ENCODE measurements at places on chromosomes 2 and 18.

GRCh38 chr18:55737781-55738468 lies 149.9 kb upstream of the TCF4 start:
- no peak for DNase-seq

- DNase-seq, result no peak
Measured at GRCh38 chr2:158918452-158918851, 50.0 kb upstream of the TANC1 start.

DNA sequence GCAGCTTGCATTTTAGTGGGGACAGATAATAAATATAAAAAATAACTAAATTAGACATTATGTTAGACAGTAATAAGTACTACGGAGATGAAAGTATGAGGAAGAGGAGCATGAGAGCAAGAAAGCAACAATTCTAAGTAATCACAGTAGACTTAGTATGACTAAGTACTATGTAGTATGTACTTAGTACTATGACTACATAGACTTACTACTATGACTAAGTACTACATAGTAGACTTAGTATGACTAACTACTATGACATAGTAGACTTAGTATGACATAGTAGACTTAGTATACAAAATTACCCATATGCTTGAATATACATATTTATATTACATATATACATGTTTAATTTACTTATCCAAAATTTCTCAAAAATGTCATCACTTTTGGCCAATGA lies 29.3 kb downstream of the CDH20 start:
- no peak for DNase-seq

- DNase-seq, result no peak
Measured at GRCh38 chr2:224110811-224111210, 71.7 kb upstream of the SERPINE2 start.

DNA sequence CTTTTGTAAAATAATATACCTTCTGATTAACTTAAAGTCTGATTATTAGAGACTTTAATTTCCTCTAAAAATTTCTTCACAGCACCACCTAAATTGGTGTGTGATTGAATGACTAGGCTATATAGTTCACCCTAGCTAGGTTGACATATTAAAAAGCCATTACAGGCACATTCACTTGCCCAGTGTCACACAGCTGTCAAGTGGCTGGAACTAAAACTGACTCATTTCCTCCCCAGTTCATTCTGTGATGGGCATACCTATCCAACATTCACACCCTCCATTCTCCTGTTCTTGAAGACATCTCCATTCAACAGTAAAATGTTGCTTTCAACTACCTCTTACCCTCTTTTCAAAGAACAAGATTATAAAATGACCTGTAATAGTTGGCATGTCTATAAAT lies 334.5 kb downstream of the ARHGAP15 start:
- DNase-seq, result no peak

DNA sequence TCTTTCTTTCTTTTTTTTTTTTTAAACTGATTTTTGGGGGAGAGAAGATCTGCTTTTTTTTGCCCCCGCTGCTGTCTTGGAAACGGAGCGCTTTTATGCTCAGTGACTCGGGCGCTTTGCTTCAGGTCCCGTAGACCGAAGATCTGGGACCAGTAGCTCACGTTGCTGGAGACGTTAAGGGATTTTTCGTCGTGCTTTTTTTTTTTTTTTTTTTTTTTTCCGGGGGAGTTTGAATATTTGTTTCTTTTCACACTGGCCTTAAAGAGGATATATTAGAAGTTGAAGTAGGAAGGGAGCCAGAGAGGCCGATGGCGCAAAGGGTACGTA lies 587 bp downstream of the MEIS1 start:
- peak; percentile 25 for DNase-seq

- no peak for DNase-seq
Measured at GRCh38 chr2:7375901-7376300, 458.7 kb downstream of the RNF144A start.

- no peak for DNase-seq
Measured at GRCh38 chr18:38576349-38576748, 1010.8 kb upstream of the CELF4 start.

GRCh38 chr18:40120796-40121391 lies 1834.1 kb upstream of the PIK3C3 start:
- no peak for DNase-seq

GRCh38 chr2:20447437-20448245 lies 767 bp downstream of the RHOB start:
- DNase-seq, result peak; percentile 61

GRCh38 chr2:112493858-112494648 lies 12.1 kb downstream of the TTL start:
- DNase-seq, result peak; percentile 18

DNA sequence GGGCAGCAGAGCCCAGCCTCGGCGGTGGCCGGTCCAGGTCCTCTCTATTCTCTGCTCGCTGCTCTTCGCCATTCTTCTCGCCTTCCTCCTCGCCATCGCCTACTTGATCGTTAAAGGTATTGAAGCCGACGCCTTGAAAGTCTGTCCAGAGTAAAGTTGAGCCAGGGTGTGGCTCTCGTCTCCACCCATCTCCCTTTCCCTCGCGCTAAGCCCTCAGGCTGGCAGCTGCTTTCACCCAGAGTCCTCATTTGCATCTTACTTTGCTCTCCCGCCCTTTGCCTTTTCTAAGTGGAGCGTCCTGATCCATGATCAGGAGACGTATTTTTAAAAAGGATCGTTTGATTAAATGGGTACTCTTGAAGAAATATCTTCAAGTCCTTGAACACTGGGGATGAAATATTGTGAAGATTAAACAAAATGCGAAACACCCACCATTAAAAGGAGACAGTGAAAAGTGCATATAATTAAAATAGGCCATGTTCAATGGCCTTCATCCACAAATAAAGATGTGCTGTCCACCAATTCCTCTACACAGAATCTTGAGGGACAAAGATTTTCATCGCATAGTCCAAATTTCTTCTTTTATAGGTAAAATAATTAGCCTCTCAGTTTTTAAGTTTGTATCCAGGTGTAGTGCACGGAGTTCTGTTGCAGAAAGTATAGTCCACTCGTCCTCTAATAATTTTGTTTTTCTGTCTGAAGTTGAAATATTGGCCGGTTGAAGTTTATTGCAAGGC lies 657 bp downstream of the ARL6IP6 start:
- peak; percentile 90 for DNase-seq

GRCh38 chr2:22487541-22487940 lies 897.4 kb upstream of the KLHL29 start:
- DNase-seq, result peak; percentile 57

DNA sequence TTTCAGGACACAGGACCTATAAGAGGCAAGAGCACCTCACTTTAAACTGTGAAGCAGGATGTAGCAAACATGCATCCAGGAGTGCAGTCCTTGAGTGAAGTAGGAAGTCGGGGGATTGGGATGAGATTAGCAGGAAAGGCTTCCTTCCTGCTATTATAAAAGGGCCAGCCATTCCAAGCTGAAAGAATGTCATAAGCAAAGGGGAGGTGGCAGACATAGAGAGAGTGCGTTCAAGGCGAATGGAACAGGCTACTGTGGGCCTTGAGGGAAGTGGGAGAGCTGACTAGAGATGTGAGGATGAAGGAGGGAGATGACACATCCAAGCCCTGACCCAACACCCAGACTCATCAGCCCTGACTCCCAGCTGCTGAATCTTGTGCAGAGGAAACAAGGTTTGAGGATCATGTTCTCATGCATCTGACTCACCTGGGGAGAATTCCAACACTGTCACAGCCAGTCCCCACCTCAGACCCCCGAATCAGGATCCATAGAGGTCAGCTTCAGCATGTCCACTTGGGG lies 63.9 kb downstream of the GYPC start:
- DNase-seq, result peak; percentile 38

DNA sequence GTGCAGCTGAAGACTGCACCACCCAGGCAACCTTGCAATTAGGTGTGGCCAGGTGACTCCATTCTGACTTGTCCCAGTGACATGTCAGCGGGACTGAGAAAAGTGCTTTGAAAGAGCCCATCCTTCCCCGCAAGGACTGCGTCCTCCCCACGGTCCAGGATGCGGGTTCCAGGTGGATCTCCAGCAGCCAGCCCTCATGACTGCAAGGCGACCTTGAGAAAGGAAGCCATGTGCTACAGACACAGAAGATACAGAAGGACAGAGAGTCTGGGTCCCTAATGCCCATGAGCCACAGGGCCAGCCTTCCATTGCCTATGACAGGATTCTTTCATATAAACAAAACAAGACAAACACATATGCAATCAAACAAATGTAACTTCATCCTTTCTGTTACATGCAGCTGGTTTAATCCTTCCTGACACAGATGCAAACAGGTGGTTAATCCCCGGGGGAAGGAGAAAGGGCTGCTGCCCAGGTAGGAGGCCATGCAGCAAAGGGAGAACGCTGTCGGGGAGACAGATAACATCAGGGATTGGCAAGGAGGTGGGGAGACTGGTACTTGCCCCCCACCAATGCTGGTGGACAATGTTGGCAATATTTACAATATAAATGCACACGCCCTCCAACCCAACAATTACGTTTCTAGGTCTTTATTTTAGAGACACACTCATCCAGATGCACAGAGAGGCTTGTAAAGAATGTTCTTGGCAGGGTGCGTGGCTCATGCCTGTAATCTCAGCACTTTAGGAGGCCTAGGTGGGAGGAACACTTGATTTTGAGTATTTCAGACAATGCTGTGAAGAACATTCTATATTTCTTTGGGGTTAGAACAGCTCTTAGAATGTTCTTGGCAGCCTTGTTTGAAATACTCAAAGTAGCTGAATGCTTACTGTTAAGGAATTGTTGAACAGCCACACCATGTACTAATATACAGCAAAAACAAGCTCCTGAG lies 64.8 kb downstream of the NCAPH start:
- DNase-seq, result no peak

- no peak for DNase-seq
Measured at GRCh38 chr2:177682836-177683660, 290.5 kb downstream of the AGPS start.

- no peak for DNase-seq
Measured at GRCh38 chr2:12721566-12722446, 5.1 kb downstream of the TRIB2 start.

- DNase-seq, result no peak
Measured at GRCh38 chr2:120763508-120763907, 27.8 kb downstream of the GLI2 start.

GRCh38 chr2:72153026-72153791 lies 5.5 kb upstream of the CYP26B1 start:
- DNase-seq, result no peak

- no peak for DNase-seq
Measured at GRCh38 chr2:232367016-232367415, 11.5 kb upstream of the ALPP start.

- DNase-seq, result no peak
Measured at GRCh38 chr18:57975805-57976204, 68.2 kb upstream of the NEDD4L start.

DNA sequence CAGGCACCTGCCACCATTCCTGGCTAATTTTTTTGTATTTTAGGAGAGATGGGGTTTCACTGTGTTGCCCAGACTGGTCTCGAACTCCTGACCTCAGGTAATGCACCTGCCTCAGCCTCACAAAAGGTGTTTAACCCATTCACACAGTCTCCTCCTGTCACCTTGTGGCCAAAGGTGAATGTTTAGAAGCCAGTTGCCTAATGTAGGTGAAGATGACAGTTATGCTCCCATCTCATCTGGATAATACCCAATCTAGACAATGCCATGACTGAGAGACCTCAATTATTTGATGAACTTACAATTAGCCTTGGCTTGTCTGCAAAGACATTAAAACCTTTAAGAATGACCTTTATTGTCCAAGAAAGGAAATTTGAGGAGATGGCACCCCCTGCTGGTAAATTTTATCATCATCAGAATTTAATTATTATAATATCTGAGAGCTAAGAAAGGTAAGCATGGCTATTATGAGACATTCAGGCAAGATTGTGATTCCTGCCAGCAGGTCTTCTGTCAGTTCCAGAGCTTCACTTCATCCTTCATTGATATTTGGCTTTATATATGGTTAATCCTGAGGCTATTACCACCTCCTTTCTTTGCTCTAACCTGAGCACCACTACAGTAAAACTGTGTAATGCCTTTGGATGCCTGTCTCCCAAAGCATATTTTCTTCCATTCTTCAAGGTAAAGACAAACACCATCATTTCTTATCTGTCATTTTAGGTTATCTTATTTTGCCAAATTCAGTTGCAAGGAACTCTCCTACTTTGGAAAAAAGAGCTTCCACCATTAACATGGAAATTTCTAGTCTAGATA lies 117.6 kb downstream of the FAM124B start:
- DNase-seq, result peak; percentile 79
